ENCODE measurements at places on chromosomes 6 and 20.

- DNase-seq, result no peak
These were observed 594.3 kb downstream of the UTRN start for GRCh38 chr6:144879436-144879835.

- no peak for DNase-seq
These were observed 50.0 kb downstream of the SCAF8 start for GRCh38 chr6:154783229-154783628.

GRCh38 chr6:154907291-154907690, 87.8 kb upstream of the TIAM2 start:
- no peak for DNase-seq

- DNase-seq, result no peak
These were observed 592.3 kb downstream of the PHF3 start for GRCh38 chr6:64227863-64228262.

- DNase-seq, result peak; percentile 78
These were observed 23.0 kb downstream of the ZBP1 start for GRCh38 chr20:57596998-57597939.

DNA sequence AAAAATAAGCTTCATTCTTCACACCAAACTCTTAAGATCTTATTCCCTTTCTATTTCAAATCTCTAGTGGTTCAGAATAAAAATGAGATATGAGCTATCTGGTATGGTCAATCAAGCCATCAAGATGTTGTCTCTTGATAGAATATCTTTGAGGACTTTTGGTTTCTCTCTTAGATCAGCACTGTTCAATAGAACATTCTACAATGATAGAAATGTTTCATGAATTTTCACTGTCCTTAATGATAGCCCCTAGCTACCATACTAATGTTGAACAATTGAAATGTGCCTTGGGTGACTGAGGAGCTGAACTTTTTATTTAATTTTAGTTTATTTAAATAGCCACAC, 24.1 kb upstream of the HINT3 start:
- no peak for DNase-seq

DNA sequence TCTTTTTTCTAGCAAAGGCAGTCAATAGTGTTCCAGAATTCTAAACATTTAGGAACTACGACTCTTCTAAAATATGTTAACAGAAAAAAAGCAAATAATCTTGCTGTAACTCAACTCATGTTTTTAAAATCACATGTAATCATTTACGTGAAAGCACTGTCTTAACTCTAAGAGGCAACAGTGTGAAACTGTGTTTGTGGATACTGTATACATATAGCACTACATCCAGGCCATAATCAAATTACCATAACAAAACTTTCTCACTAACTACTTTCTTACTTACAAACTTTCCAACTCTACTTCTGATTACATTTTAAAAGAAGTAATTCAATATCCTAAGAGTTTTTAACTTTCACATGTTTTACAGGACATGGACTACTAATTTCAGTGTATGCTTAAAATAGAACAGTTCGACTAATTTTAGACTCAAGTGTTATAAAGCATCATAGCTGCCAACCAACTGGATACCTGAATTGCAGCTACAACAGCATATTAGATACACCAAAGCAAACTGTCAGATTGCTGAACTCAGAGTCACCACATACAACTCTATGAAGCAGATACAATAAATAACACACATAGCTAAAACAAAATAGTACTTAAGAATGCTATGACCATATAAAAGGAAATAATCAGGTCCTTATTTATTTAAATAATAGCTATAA, 121.6 kb upstream of the BEND6 start:
- no peak for DNase-seq

DNA sequence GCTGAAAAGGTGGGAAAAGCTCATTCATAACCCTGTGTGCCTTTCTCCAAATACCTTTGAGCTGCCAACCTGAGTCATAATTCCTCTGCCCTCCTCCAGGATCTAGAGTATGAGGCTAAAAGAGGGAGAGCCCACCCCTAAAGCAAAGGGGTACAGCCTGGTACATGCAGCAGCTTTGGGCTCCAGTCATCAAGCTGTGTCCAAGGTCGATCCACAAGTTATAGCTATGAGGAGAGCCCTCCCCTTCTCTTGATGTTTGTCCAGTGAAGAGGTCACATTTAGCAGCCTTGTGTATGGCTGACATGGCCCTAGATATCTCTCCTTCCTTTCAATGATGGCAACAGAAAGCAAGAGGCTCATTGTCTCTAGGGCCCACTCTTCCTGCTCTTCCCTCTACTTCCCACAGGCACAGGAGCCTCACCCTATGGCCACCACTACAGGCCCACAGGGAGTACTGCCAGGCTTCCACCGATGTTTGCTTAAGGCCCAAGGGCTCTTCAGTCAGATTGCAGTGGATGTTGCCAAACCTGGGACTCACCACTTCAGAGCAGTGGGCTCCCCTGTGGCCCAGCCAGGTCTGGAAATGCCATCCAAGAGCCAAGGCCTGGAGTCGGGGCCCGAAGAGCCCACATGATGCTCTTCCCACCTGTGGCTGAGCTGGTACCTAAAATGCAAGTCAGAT, 176.8 kb downstream of the CD83 start:
- no peak for DNase-seq

DNA sequence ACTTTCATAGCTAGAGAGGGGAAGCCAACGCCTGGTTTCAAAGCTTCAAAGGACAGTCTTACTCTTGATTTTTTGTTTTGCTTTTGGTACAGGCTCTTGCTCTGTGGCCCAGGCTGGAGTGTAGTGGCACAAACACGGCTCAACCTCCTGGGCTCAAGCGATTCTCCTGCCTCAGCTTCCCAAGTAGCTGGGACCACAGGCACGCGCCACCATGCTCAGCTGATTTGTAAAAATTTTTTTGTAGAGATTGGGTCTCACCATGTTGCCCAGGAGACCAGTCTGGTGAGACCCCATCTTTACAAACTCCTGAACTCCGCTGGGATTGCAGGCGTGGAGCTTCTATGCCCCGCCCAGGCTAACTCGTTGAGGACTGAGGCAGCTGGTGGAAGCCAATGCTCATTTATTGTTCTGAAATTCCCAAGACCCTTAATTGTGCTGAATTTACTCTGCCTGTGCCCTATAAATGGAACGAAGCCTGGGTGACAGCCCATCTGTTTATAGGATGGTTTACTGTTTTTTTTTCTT, 18.0 kb downstream of the SRSF3 start:
- no peak for DNase-seq

GRCh38 chr6:70277470-70277869, 25.4 kb downstream of the COL9A1 start:
- DNase-seq, result no peak

DNA sequence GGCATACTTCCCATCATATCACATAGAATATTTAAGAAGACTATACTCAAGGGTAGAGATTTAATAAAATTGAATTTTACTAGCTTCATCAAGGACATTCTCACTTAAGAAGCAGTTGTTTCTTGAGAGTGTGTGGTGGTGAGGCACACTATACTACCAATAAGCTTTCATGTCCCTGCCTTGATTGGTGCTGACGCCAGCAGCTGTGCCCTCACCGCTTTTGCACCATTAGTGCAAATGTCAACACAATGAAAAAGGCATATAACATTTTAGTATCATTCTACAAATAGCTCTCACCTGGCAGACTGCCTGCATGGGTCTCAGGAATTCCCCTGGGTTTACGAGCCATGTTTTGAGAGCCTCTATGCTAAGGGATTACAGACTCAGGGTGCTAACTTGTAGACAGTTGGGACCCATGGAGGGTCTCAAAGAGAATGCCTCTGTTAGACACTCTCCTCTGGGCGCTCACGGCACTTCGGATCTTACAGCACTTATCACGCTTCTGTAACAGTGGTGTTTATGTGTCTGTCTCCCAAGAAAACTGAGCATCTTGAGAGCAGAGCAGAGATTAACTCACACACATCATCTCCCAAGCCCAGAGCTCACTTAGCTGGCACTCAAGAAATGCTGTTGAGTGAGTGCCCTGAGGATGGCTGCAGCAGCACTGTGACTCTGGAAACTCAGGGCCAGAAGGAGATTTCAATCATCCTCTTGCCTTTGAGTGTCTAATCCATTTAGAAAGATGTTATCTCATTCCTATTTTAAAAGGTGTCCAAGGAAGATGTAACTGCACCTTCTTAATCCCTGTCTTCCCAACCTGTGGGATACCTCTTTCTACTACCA, 143.3 kb upstream of the GPR6 start:
- no peak for DNase-seq

GRCh38 chr6:15555101-15556038, 107.5 kb downstream of the DTNBP1 start:
- no peak for DNase-seq
